ENCODE measurements at places on chromosomes 13 and 19.

DNA sequence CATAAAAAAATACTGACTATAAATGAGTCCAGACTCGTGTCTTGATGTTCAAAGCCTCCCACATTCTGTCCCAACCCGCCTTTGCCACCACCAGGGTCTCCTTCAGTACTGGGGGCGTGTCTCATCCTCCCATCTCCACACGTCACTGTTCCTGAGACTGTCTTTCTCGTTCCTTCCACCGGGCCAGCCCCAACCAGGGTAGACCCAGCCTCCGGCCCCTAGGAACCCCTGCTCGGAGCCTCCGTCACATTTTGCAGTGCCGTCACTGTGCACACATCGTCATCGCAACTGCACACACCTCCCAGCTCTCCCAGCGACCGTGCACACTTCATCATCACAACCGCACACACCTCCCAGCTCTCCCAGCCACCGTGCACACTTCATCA, 73.4 kb downstream of the SPACA7 start:
- no peak for DNase-seq

DNA sequence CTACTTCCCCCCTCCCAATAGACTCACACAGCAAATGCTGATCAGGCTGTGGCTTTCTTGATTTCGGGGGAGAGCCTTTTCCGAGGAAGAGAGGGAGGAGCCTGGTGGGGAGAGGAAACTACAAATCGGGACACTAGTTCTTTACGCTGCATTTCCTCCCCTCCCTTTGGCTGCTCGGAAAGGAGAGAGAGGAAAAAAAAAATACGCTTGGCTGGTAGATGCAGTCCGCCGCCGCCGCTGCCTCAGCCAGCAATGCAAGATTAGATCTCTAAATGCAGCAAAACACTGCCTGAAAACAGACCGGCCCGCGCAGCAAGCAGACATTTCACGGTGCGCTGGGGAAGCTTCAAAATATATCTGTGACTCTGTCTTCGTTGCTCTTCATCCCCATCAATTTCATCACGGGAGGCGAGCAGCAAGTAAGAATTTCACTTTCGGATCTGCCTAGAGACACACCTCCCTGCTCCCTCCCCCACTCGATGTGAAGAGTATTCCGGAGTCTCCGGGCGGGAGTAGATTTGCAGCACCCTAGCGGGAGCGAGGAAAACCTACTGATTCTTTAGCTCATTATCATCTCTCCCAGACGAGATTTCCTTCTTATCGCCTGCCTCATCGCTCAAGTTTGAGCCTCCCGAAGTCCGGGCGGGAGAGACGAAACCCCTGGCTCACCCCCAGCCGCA, at the start of gene PCDH17:
Gene PCDH17, plus strand, starts transcription at position 149 of the 680 bp plus-strand sequence. CDS start 803 bp downstream, outside the sequence.
- no peak for DNase-seq

DNA sequence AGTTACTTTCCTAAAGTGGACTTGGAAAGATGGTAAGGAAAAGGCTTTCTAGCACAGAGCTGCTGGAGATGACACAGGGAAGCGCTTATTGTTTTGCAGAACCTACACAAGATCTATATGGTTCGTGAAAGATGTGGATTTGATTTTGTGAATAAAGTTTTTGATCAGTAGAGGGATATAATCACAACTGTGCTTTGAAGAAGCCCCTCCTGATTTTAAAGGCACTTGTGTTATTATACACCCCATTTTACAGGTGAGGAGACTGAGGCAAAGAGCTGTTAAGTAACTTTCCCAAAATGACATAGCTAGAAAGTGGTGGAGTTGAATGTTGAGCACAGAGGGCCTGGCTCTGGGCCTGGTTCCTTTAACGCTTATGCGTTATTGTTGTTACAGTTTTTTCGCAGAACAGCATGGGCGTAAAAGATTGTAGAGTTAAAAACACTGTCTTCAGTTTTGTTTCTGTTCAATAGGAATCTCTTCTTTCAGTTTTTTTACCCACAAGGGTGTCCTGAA, 1.4 kb downstream of the TDRD3 start:
- no peak for DNase-seq

- DNase-seq = no peak
Measured at GRCh38 chr13:71018995-71019394, 848.0 kb downstream of the DACH1 start.

GRCh38 chr13:54682184-54682583, 1653.6 kb downstream of the OLFM4 start:
- DNase-seq = no peak

DNA sequence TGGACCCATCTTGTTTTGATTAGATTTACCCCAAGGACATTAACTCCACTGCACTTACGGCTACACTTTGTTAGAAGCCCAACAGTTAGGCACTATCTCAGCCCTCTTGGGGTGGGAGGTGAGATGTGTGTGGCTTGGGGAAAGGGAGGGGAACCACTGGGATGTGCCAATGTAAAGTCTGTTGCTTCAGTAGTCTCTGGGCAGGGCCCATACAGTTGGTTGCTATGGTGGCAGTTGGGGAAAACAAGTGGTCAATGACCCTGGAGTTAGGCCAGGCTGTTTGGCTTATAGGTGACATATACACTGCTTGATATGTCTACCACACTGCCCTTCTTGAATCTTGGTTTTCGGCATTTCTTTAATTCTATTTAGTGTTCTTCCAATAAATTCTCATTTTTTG, 8.9 kb upstream of the RB1 start:
- no peak for DNase-seq

- no peak for DNase-seq
Measured at GRCh38 chr13:37681281-37682032, 82.9 kb upstream of the POSTN start.

- DNase-seq = no peak
Measured at GRCh38 chr13:36366031-36366430, 19.8 kb upstream of the SPART start.

DNA sequence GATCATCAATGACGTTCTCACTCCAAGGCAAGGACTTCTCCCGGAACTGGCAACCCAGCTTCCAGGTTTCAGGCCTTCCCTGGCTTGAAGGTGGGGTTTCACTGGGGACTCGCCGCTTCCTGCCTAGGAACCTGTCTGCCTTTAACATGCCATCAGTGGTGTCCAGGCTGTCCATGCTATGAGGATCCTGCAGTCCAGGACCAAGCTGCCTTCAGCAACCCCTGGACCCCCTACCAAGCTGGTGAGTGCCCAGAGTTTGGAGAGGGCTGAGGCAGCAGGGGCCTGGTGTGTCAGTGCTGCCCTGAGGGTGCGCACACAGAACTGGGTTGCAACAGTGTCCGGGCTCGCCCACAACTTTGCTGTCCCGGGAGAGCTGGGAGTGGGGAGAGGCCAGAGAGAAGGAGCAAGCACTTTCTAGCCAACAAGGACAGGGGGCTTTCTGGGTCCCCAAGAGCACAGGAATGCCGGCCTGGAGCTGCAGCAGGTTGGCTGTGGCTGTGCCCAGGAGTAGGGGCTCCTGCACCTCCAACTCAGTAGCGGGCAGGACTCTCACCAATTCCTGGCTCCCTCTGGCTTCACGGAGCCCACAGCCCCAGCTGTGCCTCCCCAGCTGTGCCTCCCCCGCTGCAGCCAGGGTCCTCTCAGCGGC, 1563.2 kb upstream of the MIR17HG start:
- no peak for DNase-seq

GRCh38 chr19:8478598-8478997, 23.8 kb downstream of the PRAM1 start:
- DNase-seq = no peak

- no peak for DNase-seq
Measured at GRCh38 chr13:19882231-19882630, 18.8 kb upstream of the ZMYM5 start.

GRCh38 chr13:40483601-40484000, 182.8 kb downstream of the FOXO1 start:
- no peak for DNase-seq

- no peak for DNase-seq
Measured at GRCh38 chr19:54133312-54133956, 4.1 kb upstream of the CNOT3 start.

- DNase-seq = peak; percentile 71
Measured at GRCh38 chr13:112725346-112726015, 35.6 kb downstream of the ATP11A start.

DNA sequence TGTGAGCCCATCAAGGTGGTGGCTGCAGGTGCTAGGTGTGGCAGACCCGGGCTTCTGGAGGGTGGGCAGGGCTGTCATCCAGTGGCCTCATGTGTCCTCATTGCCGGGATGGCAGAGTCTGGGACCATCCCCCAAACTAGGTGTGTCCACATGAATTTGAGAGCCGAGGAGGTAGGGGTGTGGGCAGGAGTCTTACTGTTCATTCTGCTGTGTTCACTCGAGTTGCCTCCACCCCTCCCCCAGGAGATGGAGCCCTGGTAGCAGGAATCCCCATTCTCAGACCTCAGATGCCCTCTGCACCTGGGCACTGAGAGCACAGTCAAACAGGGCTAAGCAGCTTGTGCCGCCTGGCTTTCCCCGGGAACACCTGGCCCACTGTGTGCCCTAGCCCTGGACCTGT, 22.4 kb downstream of the NAXD start:
- DNase-seq = no peak

DNA sequence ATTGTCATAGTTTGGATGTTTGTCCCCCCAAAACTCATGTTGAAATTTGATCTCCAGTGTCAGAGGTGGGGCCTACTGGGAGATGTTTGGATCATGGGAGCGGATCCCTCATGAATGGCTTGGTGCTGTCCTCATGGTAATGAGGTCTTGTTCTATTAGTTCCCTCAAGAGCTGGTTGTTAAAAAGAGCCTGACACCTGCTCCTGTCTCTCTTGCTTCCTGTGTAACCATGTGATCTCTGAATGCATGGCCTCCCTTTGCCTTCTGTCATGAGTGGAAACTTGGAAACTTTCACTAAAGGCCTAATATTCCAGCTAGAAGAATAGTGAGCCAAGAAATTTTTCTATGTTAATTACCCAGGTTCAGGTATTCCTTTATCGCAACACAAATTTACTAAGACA, 311.4 kb upstream of the ATXN8OS start:
- DNase-seq = no peak

DNA sequence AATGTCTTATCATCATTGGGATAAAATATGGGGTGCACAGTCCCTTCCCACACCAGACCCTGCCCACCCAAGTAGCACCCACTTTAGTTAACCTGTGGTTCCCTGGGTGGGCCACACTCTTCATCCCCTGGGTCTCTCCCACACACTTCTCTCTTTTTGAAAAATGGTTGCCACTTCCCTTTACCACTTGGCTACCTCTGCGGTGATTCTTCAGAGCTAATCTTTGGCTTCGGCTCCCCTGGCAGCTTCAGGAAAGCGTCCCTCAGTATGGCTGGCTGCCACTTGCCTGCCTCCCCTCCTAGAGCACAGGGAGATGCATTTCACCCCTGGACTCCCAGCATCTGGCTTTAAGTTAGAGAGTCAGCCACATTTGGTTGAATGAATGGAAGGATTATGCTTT, 18.2 kb downstream of the CCNA1 start:
- no peak for DNase-seq

- peak; percentile 46 for DNase-seq
Measured at GRCh38 chr13:79541426-79542049, 60.6 kb downstream of the NDFIP2 start.

DNA sequence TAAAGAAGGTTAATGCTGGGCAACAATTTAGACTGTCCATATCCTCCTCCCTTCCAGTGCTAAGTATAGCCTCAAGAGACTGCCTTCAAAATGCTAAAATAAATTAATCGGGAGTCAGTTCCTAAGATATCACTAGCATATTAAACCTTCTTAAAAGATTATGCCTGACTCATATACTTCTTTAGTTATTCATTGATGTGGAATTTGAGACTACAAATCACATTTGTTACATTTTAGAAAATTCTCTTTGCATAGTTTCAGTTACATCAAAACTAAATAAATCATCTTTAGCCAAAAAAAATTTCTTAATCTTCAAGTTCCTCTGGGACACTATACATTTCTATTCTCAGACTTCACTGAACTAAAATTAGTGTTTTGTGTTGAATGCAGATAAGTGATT, 769.1 kb downstream of the PCDH9 start:
- no peak for DNase-seq

DNA sequence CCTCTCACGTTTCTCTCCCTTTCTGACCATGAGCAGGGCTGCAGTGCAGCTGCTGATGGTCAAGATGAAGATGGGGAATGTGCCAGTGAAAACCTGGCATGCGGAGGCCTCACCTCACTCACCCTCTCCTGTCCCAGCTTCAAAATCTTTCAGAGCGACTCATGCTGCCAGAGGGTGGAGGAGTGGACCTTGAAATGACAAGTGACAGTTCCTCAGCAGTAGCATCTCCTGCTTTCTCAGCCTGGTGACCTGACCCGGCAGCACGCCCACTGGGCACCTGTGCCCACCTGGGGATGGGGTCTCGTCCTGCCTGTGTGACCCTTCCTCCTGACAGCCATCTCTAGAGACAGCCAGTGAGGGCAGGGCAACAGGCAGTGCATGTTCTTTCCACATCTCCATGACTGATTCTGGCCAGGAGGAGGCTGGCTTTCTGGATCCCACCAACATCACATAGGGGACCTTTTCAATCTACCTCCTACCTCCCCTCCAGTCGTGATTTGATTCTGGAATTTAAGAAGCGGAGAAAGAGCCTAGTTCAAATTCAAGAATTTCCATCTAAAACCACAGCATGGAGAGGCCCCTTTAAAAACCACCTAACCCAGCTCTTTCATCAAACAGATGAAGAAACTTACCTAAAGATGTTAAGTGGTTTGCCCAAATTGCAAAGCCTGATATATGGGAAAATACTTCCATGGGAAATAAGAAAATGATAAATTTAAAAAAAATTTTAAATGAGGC, 45.8 kb downstream of the RFX2 start:
- peak; percentile 79 for DNase-seq

GRCh38 chr19:49362929-49363267, 682 bp upstream of the TEAD2 start:
- no peak for DNase-seq

GRCh38 chr13:43758834-43759233, 27.9 kb downstream of the ENOX1 start:
- no peak for DNase-seq

GRCh38 chr13:95485045-95485517, 67.4 kb upstream of the CLDN10 start:
- DNase-seq = no peak

DNA sequence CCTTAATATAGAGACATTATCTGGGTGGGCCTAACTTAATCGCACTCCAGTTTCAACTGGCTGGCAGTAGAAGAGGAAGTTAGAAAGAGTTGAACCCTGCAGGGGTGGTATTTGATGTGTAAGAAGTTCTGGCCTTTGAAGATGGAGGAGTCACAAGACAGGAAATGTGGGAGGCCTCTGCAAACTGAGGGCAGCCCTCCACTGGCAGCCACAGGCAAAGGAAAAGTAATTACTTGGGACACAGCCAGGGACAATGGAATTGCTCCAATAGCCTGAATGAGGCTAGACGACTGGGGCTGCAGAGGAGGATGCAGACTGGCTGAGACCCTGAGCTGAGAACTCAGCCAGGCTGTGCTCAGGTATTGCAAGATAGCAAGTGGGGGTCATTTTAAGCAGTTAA, 703.3 kb upstream of the ARGLU1 start:
- no peak for DNase-seq
